ENCODE measurements at places on chromosomes 6 and 20.

GRCh38 chr6:118354641-118355040, 193.5 kb upstream of the PLN start:
- DNase-seq, result no peak

DNA sequence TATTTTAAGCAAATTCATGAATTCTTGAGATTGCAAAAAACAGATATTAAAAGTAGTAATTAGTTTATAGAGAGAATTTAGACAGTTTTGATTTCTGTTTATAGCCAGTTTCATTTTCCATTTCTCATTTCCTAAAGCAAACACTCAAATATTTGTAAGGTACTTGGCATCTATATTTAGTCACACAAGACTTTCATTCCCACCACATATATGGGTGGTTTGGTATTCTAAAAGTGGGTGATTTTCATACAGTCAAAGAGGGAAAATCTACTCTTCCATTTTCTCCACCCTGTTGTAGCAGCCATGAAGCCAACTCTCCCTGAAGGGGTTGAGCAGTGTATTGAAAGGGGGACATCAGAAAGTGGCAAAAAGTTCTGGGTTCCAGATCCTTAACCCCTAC, 181.1 kb upstream of the SUPT3H start:
- no peak for DNase-seq

- DNase-seq, result peak; percentile 25
These were observed 490.4 kb downstream of the FRK start for GRCh38 chr6:115570331-115570730.

DNA sequence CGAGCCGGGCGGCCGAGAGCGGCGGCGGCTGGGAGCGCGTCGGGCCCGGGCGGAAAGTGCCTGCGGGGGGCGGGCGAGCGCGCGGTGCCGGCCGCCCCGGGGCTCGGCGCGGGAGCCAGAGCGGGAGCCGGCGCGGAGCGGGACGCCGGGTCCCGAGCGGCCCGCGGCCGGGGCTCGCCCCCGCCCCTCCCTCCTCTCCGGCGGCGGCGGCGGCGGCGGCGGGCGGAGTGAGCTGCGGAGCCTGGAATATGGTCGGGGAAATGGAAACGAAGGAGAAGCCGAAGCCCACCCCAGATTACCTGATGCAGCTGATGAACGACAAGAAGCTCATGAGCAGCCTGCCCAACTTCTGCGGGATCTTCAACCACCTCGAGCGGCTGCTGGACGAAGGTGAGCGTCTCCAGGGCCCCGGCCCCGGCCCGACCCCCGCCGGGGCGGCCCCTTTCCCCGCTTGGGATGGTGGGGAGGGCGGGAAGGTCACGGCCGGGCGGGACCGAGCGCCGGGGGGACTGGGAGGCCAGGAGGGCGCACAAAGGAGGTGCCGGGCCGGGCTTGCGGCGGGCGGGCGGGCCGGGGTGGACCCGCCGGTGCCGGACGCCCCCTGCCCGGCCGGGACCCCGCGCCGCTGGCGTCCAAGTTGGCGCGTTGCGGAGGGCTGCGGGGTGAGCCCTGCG, 565 bp downstream of the QKI start:
- DNase-seq, result no peak

DNA sequence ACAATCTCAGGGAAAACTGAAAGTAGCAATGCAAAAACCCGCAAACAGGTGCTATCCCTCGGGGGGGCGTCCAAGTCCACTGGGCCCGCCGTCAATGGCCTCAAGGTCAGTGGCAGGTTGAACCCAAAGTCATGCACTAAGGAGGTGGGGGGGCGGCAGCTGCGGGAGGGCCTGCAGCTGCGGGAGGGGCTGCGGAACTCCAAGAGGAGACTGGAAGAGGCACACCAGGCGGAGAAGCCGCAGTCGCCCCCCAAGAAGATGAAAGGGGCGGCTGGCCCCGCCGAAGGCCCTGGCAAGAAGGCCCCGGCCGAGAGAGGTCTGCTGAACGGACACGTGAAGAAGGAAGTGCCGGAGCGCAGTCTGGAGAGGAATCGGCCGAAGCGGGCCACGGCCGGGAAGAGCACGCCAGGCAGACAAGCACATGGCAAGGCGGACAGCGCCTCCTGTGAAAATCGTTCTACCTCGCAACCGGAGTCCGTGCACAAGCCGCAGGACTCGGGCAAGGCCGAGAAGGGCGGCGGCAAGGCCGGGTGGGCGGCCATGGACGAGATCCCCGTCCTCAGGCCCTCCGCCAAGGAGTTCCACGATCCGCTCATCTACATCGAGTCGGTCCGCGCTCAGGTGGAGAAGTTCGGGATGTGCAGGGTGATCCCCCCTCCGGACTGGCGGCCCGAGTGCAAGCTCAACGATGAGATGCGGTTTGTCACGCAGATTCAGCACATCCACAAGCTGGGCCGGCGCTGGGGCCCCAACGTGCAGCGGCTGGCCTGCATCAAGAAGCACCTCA, 166.3 kb downstream of the DTNBP1 start:
- no peak for DNase-seq

DNA sequence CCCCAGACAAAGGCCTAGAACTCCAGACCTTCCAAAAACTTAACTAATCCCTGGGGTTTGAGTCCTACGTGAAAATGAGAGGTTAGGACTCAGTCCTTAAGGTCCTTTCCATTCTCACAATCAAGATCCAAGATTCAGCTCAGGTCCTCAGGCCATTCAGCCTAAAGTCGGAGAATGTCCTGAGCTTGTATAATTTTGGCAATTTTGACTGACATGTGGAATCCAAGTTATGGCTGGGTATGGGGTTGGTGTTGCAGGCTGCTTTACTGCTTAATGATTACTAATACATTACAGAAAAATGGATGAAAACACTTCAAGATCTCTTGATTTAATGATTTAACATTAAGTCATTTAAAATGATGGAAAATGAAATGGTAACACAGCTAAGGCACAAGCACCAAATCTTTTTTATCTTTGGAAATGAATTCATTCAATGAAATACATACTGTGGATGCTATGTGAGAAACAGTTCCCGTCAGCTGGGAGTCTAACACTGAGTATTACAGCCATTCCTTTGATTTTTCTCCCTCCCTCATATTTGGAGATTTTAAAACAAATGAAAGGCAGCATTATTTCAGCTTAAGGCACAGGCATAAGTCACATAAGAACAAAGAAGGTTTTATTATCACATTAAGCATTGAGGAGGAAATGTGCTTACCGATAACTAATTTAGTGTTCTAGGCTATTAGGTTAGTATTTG, 1.3 kb downstream of the ARHGAP18 start:
- DNase-seq, result no peak

DNA sequence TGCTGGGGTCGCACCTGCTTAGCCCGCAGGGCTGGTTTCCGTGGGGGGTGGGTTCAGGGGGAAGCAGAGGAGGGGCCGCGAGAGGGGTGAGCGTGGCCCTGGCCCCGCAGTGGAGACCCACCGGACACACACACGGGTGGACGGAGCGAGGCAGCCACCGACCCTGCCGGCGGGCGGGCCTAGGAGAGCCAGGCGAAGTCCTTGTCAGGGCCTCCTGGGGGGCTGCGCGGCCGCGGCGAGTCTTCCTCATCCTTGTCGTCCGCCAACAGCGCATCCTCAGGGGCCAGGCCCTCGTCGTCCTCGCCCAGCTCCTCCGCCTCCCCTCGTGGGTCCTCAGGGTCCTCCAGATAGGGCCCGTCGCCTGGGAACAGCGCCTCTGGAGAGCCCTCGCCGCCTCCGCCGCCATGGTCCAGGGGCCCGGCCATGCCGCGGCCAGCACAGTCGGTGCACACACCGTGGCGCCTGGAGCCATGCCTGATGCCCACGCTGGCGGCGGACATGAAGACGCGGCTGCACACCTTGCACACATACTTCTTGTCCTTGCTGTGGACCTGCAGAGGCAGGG, 7.3 kb downstream of the SLC2A4RG start:
- no peak for DNase-seq

DNA sequence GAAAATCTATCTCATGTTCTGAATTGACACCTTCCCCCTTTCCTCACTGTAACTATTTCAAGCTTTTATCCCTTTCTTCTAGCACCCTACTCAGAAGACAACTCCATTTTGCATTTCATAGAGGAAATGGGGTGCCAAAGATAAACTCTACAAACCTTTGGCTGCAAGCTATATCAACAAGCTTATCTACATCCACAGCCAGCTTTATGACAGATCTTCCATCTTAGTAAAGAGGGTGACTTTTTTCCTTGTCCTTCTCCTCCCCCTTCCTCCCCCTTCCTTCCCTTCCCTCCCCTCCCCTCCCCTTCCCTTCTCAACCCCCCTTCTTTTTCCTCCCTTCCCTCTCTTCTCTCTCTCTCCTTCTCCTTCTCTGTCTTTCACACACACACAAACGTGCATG, 58.0 kb upstream of the OLIG3 start:
- no peak for DNase-seq

DNA sequence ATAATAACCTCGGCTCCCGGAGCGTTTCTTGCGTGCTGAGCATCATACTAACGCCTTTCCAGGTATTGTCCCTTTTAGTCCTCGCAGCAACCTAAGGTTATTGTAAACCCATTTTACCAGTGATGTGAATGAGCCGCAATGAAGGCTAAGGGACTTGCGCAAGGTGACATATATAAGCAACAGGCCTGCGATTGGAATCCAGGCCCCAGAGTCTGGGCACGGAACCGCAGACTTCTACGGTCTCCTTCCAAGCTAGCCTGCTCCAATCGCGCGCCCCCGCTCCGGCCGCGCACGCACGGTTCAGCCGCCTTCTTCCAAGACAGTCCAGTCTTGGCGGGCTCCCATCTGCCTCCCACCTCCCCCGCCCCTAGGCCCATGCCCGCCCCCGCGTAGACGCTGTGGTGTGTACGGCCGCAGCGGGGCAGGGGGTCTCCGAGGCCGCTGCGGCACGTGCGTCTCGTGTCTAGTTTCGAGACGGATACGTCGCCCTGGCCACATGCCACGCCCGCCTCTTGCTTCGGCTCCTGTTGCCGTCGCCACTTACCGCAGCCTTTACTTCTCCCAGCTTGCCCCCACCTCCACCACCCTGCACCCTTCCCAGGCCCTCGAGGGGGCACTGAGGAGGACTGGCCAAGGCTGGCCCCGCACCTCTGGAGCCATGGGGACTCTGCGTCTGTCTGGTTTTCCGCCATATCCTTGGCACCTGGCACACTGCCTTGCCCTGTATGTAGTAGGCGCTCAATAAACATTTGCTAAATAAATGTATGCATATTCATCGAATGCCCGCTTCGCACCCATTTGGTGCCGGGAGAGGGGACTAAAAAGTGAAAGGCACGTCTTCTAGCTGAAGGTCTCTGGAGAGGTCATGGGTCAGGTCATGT, 855 bp upstream of the GFOD1 start:
- peak; percentile 47 for DNase-seq

DNA sequence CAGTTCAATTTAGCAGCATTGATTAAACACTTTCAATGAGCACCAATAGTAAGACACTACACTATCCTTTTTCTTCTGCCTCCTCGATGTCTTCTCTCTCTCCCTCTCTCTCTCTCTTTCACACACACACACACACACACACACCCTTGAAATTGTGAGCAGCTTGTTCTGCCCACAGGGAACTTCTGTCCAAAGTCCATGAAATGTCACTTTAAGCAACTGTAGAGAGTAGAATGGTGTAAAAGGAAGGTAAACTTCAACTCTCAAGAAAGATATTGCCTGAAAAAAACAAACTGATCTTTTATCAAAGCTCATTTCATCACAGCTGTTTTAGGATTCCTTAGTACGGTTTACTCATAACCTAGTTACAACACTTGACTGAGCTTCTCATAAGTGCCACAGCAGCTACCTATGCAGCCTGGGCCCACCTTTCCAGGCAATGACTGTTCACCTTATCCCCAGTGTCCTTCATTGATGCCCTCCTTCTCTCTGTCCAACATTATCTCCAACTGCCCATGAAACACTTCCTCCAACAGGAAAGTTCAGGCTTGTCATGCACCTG, 107.0 kb downstream of the TNFRSF21 start:
- DNase-seq, result no peak

GRCh38 chr6:86859513-86859912, 77.8 kb upstream of the HTR1E start:
- no peak for DNase-seq

DNA sequence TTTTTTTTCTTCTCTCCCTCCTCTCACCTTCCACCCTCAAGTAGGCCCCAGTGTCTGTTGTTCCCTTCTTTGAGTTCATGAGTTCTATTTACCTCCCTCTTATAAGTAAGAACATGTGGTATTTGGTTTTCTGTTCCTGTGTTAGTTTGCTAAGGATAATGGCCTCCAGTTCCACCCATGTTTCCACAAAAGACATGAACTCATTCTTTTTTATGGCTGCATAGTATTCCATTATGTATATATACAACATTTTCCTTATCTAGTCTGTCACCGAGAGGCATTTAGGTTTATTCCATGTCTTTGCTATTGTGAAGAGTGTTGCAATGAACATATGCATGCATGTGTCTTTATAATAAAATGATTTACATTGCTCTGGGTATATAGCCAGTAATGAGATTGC, 147.9 kb downstream of the PDE7B start:
- no peak for DNase-seq

DNA sequence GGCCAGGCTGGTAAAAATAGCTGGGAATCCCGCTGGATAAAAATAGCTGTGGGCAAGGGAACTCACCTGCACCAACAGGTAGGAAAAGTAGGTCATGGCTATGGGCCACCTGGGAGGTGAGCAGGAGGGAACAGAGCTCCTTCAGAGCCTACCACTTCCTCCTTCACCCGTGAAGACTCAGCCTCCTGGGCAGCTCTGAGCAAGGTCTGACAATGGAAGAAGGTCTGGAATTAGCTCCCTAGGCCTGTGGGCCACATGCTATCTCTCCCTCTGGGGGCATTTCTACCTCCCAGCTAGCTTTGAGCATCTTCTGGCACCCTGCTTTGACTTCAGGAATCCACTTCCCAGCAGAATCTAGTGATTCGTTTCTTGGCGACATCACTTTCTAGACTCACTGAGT, 153.9 kb downstream of the MRPL14 start:
- peak; percentile 59 for DNase-seq

DNA sequence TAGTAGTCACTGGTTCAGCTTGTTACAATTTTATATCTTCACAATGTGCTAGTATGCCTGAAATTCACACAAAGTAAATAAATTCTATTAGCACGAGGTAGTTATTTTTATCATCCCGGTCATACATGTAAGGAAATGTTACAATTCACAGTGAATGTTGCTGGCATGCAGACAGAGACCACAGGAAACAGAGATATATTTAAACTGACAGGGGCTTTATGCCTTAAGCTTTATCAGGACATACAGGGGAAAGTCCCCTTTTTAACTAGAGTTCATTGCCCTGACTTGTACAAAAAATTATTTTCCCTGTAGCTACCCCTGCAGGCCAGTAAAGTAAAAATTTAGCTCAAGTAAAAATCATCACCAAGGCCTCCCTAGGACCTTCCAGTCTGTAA, 712.0 kb upstream of the NRSN1 start:
- peak; percentile 60 for DNase-seq

- peak; percentile 76 for DNase-seq
These were observed 71.6 kb downstream of the GPX5 start for GRCh38 chr6:28597217-28597835.

DNA sequence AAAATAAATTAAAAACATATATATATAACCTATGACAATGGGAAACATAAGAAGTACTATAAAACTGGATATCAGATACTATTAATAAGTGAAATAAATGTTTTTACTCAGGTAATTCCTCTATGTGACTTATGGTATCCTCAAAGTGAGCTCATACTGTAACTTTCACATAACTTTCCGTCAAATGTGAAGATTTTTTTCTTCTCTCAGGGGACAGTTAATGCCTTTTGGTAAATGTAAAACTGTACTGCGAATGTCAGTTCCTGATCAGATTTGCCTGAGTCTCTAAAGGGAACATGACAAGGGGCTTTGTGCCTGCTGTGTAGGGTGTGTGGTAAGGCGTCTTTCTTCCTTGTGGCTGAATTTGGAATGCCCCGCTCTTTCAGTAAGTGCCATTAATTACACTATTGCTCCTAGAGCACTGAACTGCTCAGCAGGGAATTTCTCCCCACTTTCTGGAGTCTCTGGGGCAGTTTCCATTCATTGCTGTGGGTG, 271.8 kb downstream of the PRL start:
- DNase-seq, result no peak
